Stimulated activated CD8-positive, alpha-beta memory T cell treated with anti-CD3 and anti-CD28 coated beads, Interleukin-15, amount 100 ng/mL, for 48 hours (primary cell): ENCODE measurements at places on chromosomes 12 and 14.

DNA sequence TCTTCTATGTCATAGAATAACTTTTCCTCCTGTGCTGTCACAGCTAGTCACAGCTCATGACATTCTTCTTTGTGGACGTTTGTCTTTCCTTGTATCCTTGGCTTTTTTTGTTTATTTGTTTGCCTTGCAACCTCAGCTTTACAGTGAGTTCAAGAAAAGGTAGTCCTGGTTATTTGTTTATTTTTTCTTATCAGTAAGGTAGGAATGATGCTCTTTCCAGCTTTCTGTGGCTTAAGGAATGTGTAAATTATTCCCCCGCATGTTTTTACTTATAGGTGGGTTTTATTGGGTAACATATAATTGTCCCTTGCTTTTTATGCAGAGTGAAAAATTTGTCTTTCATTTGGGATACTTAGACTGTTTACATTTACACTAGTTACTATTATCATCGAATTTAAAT lies 1673.6 kb upstream of the FLRT2 start:
- no peak for DNase-seq

- no peak for DNase-seq
Observed at GRCh38 chr14:22471545-22472121, 117.4 kb downstream of the DAD1 start.

GRCh38 chr14:91163316-91163715 lies 49.4 kb downstream of the DGLUCY start:
- no peak for DNase-seq

GRCh38 chr14:80504781-80505180 lies 293.5 kb upstream of the DIO2 start:
- DNase-seq = no peak

DNA sequence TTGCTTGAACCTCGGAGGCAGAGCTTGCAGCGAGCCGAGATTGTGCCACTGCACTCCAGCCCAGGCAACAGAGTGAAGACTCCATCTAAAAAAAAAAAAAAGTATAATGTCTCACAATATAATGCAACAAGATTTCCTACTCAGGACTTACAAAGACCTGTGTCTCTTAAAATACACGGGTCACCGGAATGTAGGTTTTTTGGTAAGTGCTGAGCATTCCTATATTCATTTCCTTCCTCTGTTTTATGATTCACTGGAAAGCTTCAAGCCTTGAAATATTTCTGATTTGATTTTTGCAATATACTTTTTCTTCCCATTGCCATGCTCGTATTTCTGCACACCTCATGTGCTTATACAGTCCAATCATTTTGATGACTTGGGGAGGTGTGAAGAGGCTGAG lies 245.8 kb downstream of the FBXL14 start:
- DNase-seq = no peak
